Epithelial cell of umbilical artery (primary cell): ENCODE measurements at places on chromosomes 13 and 19. TPM values are rescaled to one million over a fixed set of nuclear protein-coding genes. Genes with fewer than 3 reads are reported as not detected.

The C1QTNF9 gene
- not detected in 2 replicates for total RNA-seq

The SIX5 gene
- total RNA-seq: 4.9 and 5.8 TPM in 2 replicates

The GSK3A gene
- 12.9 and 13.6 TPM in 2 replicates for total RNA-seq

The LILRB1 gene
- total RNA-seq: not detected in 2 replicates

The ZNF888 gene
- total RNA-seq: 5.2 and 7.3 TPM in 2 replicates

The GIPR gene
- 0.15 TPM in 1 of 2 replicates, not detected in the other for total RNA-seq

The IRGC gene
- not detected in 2 replicates for total RNA-seq
